Smooth muscle cell of the coronary artery (primary cell): ENCODE measurements at places on chromosomes 7 and 10. TPM values are rescaled to one million over a fixed set of nuclear protein-coding genes. Genes with fewer than 3 reads are reported as not detected.

The PON1 gene
- total RNA-seq: not detected in 2 replicates

The SH2B2 gene
- 0.70 and 0.75 TPM in 2 replicates for total RNA-seq

The C10orf67 gene
- not detected in 2 replicates for total RNA-seq

The ANKRD2 gene
- 0.15 and 0.59 TPM in 2 replicates for total RNA-seq

The C10orf53 gene
- not detected in 2 replicates for total RNA-seq

The RNLS gene
- 6.7 and 13.1 TPM in 2 replicates for total RNA-seq

The LHPP gene
- total RNA-seq: 5.7 and 8.1 TPM in 2 replicates

The TMEM176A gene
- under 0.01 TPM in 1 of 2 replicates, not detected in the other for total RNA-seq

The COL1A2 gene
- total RNA-seq: 3,805 and 4,961 TPM in 2 replicates

The PRTFDC1 gene
- 12.6 and 40.1 TPM in 2 replicates for total RNA-seq

The CHAT gene
- total RNA-seq: not detected in 2 replicates

The PCDH15 gene
- not detected in 2 replicates for total RNA-seq

The SFRP5 gene
- 0.12 and 3.9 TPM in 2 replicates for total RNA-seq

The GPR158 gene
- 0.23 and 0.68 TPM in 2 replicates for total RNA-seq

The MAGI2 gene
- 2.4 and 5.1 TPM in 2 replicates for total RNA-seq

The AKR1C1 gene
- total RNA-seq: 135 and 139 TPM in 2 replicates
